Effector CD4-positive, alpha-beta T cell (primary cell): ENCODE measurements at places on chromosomes 7 and 10.

DNA sequence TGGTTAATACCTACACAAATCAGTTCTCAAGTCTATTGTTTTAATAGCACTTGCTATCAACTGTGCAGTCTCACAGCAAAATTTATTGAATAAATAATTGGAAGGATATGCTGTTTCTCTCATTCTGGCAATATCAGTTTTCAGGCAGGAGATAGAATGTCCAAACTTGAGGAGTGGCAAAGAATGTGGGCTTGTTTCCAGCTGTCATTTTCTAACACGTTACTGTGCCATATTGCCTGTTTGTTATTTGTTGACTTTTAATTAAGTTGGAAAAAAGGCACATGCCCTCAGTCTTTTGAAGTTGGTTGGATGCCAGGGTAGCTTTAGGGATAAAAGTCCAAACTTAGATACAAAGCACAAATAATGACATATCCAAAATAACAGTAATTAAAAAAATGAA is 52.2 kb downstream of the MAGI2 start:
- DNase-seq, result no peak

GRCh38 chr10:70769121-70769520 is 16.1 kb downstream of the TBATA start:
- no peak for DNase-seq

DNA sequence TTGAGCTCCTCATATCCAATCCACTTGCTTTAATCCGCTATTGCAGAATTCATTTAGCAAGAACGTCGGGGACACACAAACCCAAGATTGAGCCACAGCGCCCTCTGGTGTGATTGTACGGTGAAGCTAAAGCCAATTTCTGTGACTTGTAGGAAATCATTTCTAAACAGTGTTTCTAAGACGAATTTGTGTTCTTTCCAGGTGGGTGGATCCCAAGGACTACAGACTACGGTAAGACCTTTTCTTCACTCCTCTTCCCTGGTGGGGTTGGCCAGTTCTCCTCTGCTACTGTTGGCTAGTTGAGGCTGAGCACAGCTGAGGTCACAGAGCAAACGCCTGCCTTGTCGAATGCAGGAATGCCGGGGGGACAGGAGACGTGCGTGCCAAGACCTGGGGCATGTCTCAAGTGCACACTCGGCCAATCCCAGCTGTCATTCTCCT is 5.2 kb downstream of the DMBT1 start:
- DNase-seq, result peak; percentile 64

DNA sequence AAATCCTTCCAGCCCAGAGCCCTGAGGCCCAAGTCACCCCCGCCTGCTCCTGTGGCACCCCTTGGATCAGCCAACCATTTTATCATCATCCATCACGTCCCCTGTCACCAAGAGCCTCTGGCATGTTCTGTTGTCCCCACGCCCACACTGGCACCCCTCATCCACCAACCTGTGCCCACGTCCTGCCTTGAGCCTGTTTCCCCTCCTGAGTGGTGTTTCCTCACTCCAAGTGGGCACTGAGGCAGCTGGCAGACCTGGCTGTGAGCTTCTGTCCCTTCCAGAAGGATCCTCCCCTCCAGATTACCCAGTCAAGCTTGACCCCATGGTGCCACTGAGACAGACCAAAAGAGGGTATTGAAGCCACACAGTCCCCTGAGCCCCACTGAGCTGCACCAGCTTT is 71.4 kb upstream of the ANTXRL start:
- no peak for DNase-seq

DNA sequence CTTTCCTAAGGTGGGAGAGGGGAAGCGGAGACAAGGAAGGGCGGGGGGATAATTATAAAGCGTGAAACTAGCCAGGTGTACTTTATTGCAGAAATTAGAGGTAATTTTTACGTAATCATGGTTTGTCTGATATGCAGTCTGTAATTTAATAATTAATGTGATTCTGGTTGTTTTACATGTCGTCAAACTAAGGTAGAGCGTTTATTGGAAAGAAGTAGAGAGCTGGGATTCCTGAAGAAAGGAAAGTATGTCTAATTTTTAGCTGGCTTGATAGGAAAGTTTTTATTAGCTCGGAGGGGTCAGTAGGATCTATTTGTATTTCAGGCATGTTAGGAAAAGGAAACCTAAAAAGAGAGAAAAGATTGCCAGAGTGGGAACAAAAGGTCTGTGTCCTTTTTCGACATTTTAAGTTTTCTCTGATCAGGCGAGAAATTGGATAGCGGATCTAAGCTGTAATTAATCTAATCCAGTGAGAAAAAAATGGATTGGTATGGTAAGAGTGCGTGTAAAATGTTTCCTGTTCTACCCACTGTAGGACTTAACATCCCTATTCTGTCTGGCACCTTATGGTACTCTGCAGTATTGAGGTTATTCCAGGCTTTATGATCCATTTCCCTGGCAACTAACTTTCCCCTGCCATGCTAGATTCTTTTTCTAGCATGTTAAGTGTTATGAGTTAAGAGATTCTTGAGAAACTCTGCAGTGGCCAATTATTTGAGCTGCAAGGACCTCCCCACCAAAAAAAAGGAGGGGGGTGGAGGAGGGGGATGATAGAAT is 1.4 kb downstream of the CELF2 start:
- DNase-seq, result no peak

DNA sequence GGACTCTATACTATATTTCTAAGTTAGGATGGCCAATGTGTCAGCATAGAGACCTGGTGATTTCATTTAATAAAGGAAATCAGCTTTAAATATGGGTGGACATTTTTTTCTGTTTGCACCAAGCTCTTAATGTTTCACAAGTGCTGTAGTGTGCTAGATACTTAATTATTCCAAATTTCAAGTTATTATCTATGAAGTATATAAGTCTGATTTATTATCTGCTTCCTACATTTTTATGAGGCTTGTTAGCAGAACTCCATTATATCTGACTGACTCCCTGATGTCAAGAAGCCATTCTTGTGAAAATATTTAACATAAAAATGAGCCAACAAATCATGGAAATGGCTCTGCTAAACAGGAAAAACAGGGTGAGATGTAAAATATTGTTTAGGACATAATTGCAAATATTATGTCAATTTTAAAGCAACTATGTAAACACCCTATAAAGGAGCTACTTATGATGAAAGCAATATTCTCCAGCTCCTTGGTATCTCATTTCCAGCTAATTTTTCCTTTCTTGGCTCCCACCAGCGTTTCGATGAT is 1415.2 kb downstream of the GATA3 start:
- DNase-seq, result no peak

- no peak for DNase-seq
Observed at GRCh38 chr7:16592395-16592794, 53.2 kb downstream of the ANKMY2 start.
